NCI-H345 (cell line): ENCODE measurements at places on chromosomes 13 and 19.

DNA sequence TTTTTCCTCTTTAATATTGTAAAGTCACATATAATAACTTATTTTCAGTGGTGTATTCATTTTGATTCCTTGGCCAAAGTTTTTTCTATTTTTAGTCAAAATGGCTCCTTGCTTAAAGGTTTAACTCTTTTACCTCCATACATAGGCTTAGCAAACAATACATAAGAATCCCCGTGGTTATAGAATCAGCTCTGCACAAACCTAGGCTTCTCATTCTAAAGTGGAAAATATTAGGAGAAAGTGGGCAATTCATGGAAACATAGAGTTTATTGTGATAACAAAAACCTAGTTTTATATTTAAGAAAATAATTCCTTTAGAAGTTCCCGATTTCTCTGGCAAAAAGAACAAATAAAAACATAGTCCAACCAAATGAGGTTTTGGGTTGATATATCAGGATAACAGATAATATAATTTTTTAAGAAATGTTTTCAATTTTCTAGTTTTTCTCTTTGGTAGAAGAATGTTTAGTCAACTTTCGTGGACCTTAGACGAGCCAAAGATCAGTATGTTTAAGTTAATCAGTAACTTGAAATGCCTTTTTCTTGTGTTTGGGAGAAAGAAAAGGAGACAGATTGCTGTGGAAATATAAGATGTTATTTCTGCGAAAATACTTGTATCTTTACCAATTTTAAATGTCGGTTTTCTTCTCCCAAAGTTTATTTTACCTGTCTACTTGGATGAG, 93.4 kb upstream of the KLF12 start:
- no peak for DNase-seq

- DNase-seq, result no peak
Measured at GRCh38 chr13:104975272-104975671, 1560.2 kb downstream of the EFNB2 start.

DNA sequence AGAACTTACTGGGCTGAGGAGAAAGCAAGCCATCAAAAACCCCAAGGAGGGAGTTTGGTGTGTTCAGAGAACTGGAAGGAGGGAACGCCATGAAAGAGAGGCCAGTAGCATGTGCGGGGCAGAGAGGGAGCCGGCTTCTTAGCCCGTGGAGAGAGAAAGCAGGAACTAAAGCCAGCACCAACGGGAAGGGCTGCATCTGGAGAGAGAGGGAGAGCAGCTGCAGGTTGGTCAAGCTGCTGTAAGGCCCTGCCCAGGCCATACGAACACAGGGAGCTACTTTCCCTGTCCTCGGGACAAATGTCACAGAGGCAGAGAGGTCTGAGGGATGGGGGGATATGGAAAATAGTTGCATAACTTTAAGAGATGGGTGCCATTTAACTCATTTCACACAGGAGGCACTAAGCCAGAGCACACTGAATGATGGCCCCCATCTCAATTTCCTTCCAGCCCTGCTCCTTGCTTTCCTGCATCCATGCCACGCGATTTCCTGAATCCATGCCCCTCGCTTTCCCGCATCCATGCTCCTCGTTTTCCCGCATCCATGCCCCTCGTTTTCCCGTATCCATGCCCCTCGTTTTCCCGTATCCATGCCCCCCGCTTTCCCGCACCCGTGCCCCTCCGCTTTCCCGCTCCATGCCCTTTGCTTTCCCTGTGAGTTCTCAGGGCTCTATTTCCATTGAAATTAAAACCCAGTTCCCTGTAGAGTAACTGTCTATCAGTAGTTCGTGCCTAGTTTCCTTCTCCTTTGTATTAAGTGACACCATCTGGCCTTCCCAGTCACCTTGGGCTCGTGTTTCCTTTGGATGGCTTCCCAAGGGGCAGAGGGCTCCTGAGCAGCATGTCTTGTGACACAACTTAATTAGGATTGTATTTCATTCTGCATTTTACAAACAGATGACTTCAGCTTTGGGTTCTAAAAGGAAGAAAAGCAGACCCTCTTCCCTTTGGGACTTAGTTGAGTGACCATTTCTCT, 31.5 kb upstream of the TPT1 start:
- DNase-seq, result no peak

DNA sequence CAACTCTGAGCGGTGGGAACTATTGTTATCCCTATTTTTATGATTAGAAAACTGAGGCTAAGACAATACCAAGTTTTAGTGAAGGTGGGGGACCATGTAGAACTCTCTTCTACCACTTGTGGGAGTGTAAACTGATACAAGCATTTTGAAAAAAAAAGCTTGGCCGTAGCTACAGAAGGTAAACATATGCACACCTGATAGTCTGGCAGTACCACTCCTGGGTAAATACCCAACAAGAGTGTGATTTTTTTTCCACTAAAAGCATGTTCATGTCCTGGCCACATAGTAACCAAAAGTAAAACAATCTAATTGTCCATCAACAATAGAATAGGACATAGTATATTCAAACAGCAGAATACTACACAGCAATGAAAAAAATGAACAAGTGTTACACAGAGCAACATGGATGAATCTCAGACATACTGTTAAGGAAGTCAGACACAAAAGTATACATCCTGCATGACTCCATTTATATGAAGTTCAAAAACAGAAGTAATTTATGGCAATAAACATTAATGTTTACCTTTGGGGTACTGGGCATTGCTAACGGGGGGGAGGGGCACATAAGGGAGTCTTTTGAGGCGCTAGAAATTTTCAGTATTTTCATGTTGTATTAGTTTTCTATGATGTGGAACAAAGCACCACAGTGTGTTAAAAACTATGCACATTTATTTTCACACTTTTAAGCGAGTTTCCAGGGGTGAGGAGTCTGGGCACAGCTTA, 6.4 kb upstream of the SPATA13 start:
- no peak for DNase-seq

GRCh38 chr13:95706356-95706755, 29.4 kb downstream of the DNAJC3 start:
- no peak for DNase-seq
